ENCODE measurements at places on chromosomes 7 and 10.
A peak's percentile ranks its signal among the peaks of the same experiment; 100 is the strongest.

DNA sequence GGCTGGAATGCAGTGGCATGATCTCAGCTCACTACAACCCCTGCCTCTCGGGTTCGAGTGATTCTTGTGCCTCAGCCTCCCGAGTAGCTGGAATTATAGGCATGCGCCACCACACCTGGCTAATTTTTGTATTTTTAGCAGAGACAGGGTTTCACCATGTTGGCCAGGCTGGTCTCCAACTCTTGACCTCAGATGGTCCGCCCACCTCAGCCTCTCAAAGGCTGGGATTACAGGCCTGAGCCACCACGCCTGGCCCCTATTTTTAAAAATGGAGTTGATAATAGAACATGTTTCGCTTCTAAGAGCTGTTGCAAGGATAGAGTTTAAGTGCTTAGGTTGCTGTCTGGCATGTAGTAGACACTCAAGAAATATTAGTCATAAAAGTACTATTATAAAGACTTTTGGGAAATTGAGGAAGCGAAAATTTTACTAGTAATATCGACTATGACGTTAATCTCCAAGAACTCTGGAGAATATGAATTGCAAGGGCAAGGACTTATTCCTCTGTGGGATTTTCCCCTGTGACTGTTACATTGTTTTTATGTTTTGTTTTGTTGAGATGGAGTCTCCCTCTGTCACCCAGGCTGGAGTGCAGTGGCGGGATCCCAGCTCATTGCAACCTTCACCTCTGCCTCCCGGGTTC, 7.9 kb downstream of the GTF2I start:
- no peak for DNase-seq

- no peak for DNase-seq
Observed at GRCh38 chr10:30755441-30755953, 125.9 kb upstream of the LYZL2 start.

GRCh38 chr7:77899516-77899915, 100.9 kb downstream of the PHTF2 start:
- DNase-seq: no peak

- DNase-seq: peak; percentile 36
Observed at GRCh38 chr10:97508342-97508741, 9.6 kb downstream of the UBTD1 start.

DNA sequence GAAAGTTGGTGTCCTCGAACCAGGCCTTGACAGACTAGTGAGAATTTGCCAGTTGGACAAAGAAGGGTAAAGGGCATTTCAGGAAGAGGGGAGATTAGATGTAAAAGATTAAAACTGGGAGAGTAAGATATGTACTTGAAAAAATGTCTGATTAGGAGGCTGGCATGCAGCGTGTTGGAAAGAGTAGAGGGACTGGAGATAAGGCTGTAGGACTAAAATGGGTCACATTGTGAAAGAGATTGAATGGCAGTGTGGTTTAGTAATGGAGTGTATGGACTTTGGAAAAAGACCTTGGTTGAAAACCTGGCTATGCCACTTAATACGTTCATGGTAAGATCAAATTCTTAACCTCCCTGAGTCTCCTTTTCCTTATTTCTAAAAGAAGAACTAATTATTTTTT, 14.1 kb downstream of the CREM start:
- no peak for DNase-seq

GRCh38 chr7:1593091-1593866, 23.4 kb upstream of the PSMG3 start:
- no peak for DNase-seq

GRCh38 chr7:44540592-44541027, 520 bp downstream of the NPC1L1 start:
- DNase-seq: no peak

- no peak for DNase-seq
Observed at GRCh38 chr7:305410-306151, 15.6 kb downstream of the FOXL3 start.

DNA sequence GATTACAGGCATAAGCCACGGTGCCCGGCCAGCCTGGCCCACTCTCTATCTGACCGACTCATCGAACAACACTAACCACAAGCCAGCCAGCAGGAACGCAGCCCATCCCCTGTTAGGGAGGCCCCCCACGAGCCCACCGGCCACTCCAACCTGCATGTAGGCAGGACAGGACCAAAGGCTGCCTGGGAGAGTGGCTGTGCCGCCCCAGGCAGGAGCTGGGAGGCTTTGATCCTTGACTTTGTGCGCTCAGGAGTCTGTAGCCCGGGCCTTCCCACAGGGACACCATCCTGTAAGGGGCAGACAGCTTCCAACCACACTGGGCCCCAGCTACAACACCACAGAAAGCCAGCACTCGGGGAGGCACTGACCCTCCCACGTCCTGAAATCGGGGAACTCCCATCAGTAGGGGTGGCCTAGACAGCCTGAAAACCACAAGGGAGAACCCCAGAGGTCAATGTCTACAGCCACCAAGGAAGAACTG, 29.4 kb downstream of the GRID1 start:
- DNase-seq: no peak

DNA sequence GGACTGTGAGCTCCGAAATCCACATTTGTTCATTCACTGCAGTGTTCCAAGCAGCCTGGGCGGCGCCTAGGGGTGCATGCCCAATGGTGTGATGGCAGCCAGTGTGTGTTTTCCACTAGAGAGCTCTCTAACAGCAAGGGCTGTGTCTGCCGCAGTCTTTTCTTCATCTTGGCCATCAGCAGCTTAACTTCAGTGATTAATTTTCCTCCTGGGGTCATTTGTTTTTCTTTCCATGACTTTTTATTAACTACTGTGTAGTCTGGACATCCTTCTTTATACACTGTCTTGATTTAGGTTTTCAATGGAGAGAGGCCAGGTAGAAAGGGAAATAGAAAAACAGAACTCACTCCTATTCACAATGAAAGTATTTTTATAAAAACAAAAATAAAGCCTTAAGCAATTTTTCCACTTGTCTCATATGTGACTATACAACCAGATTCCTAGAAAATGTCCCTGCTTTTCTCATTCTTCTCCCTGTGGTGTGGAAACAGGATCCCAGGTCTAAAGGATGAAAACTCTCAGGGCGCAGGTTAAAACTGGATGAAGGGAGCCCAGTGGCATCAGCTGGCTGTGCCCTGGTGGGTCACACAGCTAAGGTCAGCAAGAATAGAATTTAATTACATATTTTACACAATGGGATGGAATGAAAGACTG, 176.8 kb downstream of the PKD1L1 start:
- peak; percentile 12 for DNase-seq

GRCh38 chr7:94748376-94748775, 92.4 kb upstream of the SGCE start:
- DNase-seq: no peak

- no peak for DNase-seq
Observed at GRCh38 chr7:132125096-132125495, 451.2 kb downstream of the PLXNA4 start.

- no peak for DNase-seq
Observed at GRCh38 chr7:128831178-128831993, 1.2 kb downstream of the FLNC start.

GRCh38 chr10:23173214-23174073, 18.7 kb upstream of the PTF1A start:
- DNase-seq: no peak

- DNase-seq: no peak
Observed at GRCh38 chr10:127142136-127142535, 54.3 kb downstream of the INSYN2A start.

- DNase-seq: no peak
Observed at GRCh38 chr10:126640401-126640800, 30.1 kb downstream of the C10orf90 start.

Measured in midbrain (tissue), 1 donor.